ENCODE measurements at places on chromosomes 5 and 9.

DNA sequence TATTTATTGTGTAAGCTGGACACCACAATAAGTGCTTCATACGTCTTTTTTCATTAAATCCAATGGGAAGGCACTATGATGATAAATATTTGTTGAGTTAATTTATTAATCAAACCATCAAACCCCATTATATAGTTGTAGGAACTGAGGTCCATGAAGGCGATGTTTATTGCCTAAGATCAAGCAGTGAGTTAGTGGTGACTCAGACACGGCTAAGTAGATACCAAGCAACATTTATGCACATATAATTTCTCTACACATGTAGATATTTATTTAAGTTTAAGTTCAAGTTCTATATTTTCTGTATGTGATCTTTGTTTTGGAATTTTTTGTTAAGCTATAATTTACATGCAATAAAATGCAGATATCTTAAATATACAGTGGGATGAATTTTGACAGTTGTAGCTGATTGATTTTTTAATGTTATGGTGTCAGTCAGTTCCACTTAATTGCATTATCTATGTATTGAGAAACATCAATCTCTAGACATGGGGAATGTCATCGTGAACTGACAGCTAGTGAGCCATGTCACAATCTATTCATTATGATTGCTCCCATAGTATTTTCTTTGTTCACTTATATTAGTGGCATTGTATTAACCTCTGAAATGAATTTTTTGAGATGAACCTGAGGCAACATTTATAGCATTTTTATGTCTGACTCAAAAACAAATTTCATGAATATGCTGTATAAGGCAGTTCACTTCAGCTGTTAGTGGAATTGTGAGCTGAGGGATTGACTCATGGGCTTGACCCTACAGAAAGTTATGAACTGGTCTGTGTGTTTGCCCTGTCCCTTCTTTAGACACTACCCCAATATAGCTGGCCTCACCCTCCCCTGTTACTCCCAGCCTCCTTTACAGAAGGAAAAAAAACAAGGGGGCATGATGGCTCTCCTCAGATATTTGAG is 11.9 kb upstream of the GARNL3 start:
- DNase-seq: no peak

- DNase-seq: no peak
Observed at GRCh38 chr5:83817591-83817990, 96.9 kb upstream of the HAPLN1 start.

GRCh38 chr5:177295924-177296323 is 7.6 kb downstream of the RAB24 start:
- DNase-seq: no peak

DNA sequence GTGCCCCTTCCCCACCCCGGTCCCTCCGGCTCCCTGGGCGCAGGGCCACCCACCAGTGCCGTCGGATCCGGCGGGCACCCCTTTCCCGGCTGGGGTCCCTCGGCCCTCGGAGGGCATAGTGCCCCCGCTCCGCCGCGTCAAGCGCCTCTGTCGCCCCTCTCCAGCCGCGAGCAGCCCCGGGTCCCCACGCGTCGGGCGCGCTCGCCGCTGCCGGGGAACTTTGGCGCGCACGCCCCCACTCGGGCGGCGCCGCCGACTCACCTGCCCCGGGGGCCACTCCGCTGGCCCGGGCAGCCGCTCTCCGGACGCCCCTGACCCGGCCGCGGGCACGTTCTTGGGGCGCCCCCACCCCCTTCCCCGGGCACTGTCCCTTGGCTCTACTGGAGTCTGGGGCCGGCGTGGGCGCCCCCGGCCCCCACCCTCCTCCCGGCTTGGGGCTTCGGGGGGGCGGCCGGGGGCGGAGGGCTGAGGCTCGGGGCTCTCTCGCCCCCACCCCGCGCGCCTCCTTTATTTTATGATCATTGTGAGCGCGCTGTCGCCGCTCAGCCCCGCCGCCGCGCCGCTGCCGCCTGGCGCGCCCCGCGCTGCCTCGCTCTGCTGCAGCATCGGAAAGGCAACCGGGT is 1.1 kb upstream of the FAM78A start:
- DNase-seq: no peak

- DNase-seq: no peak
Observed at GRCh38 chr9:118038713-118039112, 334.5 kb downstream of the TLR4 start.

DNA sequence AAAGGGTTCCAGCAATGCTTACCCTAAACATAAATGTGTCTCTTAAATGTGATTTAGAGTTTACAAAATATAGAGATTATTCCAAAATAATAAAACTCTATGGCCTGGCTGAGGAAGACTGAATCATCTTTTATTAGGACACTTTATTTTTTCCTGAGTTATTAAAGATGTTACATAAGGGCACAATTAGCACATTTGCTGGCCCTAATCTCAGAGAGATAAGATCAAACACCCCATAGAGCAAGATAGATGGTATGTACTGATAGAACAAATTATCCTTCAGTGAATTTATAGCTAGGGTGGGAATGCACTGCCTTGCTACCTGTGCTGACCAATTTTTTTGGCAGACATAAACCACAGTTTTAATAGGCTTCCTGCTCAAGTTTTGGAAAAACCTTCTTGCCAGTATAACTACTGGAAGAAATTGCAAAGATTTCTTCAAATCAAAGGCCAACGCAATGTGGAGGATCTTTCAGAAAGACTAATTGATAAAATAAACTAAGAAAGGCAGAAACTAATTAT is 367.1 kb upstream of the MPDZ start:
- no peak for DNase-seq

DNA sequence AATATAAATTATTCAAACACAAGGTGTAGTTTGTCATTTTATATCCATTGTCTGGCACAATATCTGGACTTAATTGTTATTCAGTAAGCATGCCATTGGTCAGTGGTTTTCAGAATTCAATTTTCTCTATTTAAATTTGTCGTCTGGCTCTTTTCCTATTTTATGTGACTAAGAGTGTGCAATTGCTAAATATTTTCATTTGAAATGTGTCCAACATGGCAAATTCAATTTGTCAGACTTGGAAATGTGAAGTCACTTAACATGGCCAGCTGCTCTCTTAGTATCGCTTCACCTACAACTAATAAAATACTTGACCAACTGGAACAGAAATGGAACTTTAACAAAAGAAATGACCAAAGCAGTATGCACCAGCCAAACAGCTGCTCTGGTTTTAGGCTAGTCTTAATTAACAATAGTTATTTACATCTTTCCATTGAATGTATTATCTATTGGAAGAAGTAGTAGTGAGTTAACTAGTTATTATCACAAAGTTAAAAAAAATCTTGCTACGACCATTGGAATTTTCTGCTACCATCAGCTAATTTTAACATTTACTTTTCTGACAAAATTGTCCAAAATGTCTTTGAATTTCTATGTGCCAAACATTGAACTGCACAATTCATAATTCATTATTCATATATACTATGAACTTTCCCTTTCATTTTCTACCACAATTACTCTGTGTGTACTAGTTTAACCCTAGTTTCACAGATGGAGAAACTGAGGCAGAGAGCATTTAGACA is 720.7 kb upstream of the FAM174A start:
- DNase-seq: no peak

DNA sequence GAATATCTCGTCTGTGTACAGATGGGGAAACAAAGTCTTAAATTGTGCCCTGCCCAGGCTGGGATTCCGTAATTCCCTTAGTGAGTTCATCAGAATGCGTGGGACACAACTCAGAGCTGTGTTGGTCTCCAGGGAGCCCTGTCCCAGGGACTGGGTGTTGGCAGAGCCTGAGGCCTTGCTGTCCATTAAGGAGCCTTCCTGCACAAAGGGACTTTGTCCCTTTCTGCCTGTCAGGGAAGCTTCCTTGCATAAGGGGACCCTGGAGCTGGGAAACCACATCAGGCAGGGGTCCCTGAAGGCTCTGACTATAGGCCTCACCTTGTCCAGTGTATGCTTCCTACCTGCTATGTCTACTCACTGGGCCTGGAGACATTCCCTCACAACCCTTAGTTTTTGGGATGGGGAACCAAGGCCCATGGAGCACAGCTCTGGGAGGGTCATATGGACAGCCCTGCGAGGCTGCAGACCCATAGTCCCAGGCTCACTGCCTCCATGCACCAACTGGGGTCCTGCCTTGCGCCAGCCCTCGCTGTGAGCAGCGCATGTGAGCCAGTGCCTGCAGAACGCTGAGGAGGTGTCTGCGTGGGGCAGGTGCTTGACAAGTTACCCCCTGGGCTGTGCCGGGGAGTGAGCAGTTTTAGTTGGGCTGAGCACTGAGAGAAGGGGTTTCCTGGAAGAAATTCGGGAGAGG is 1.6 kb downstream of the CARD19 start:
- DNase-seq: peak; percentile 37

GRCh38 chr5:165573445-165573844 is 2068.0 kb downstream of the MAT2B start:
- no peak for DNase-seq

DNA sequence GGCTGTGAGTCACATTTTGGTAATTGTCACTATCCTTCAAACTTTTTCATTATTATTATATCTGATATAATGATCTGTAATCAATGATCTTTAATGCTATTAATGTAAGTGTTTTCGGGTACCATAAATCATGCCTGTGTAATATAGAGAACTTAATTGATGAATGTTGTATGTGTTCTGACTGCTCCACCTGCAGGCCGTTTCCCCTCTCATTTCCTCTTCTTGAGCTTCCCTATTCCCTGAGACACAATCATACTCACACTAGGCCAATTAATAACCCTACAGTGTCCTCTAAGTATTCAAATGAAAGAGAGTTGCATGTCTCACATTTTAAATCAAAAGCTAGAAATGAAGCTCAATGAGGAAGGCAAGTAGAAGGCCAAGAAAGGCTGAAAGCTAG is 420.9 kb upstream of the SGCD start:
- DNase-seq: no peak

DNA sequence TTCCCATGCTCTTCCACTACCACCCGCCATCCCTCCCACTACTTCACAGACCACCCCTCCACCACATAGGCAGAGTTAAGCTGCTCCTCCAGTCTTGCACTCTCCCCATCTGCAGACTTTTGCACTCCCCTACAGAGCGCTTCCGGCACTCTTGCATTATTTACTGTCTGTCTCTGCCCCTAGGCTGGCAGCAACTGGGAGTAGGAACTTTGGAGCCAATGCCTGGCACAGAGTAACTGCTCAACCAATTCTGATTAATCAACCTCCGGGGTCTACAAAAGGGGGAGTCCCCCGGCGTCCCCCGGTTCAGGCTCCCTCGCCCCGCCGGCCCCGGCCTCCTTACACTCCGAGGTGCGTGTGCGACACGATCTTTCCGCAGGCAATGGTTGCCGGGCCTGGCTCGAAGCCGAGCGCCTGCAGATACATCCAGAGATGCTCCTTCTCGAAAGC is 498 bp downstream of the HAUS6 start:
- no peak for DNase-seq

GRCh38 chr9:91995000-91995655 is 45.1 kb upstream of the ROR2 start:
- DNase-seq: no peak

- no peak for DNase-seq
Observed at GRCh38 chr9:118091226-118091625, 387.0 kb downstream of the TLR4 start.
